ENCODE measurements at places on chromosomes 4 and X. TPM values are rescaled to one million over a fixed set of nuclear protein-coding genes. Genes with fewer than 3 reads are reported as not detected.

RPA4 gene
- total RNA-seq = 0.50 TPM

FAM53A gene
- 1.6 TPM for total RNA-seq

HPGDS gene
- total RNA-seq = 0.15 TPM

ATP1B4 gene
- not detected for total RNA-seq

DNA sequence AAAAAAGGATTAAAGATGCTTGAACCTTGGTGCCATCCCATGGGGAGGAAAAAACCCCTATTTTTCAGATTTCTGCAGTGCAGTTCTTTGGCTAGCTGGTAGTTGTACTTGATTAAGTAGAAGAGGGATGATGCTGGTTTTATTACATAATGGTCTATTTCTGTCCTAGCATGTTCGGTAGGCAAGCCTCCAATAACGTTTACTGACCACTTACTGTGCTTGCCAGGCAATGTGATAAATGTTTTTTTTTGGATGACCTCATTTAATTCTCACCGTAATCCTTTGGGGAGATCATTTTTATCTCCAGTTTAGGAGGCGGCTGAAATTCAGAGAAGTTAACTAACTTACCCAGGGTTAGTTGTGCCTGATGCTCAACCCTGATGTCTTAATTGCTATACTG, 92.1 kb upstream of the RPA4 start:
- DNase-seq = no peak
- no peaks in the 10 kb centered on the region for H3K4me1 ChIP-seq
- H3K27ac ChIP-seq = no peak overlapping the region

DNA sequence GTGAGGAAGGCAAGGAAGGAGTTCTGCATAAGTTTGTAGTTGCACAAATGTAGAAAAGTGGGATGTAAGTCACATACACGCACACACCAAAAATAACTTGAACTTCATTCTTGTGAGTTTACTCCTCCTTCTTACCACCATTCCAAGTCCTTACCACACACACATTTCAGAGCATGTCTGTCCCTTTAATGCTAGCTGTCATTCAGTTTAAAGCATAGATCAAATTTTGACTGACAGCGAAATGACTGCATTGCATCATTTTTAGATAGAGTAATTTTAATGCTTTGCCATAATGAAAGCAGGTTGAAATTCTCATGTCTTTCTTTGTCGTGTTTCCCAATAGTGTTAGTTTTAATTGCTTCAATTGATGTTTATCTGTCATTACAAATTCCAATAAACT, 629.6 kb upstream of the HTR2C start:
- no peaks in the 10 kb centered on the region for H3K4me1 ChIP-seq
- no peaks in the 10 kb centered on the region for H3K36me3 ChIP-seq
- H3K27ac ChIP-seq = no peak overlapping the region
- no peaks in the 10 kb centered on the region for H3K27me3 ChIP-seq
- H3K4me3 ChIP-seq = no peak overlapping the region

GRCh38 chr4:119655111-119655837, 26.7 kb upstream of the PDE5A start:
- DNase-seq = no peak
- peaks cover 2% of the 10 kb centered on the region for H3K27me3 ChIP-seq
- no peaks in the 10 kb centered on the region for H3K4me1 ChIP-seq
- no peaks in the 10 kb centered on the region for H3K36me3 ChIP-seq
- H3K4me3 ChIP-seq = no peak overlapping the region
- no peak overlapping the region for H3K27ac ChIP-seq

- no peaks in the 10 kb centered on the region for H3K27me3 ChIP-seq
- no peak overlapping the region for H3K4me3 ChIP-seq
- no peak for DNase-seq
- H3K4me1 ChIP-seq = no peaks in the 10 kb centered on the region
Observed at GRCh38 chr4:48203819-48204218, 65.8 kb downstream of the TEC start.

- peaks cover 7% of the 10 kb centered on the region for H3K27me3 ChIP-seq
- H3K36me3 ChIP-seq = peaks cover 6% of the 10 kb centered on the region
- peak overlapping the region; percentile 23 for H3K4me3 ChIP-seq
- DNase-seq = peak; percentile 56
Observed at GRCh38 chr4:88818631-88819470, 121.2 kb upstream of the NAP1L5 start.

GRCh38 chrX:1418901-1419544, 27.1 kb upstream of the SLC25A6 start:
- no peak overlapping the region for H3K27ac ChIP-seq
- peaks cover 49% of the 10 kb centered on the region for H3K36me3 ChIP-seq
- H3K27me3 ChIP-seq = no peaks in the 10 kb centered on the region
- no peak overlapping the region for H3K4me3 ChIP-seq
